Aorta (tissue), 5 donors: ENCODE measurements at places on chromosomes 3 and 15. TPM values are rescaled to one million over a fixed set of nuclear protein-coding genes. Genes with fewer than 3 reads are reported as not detected.

DNA sequence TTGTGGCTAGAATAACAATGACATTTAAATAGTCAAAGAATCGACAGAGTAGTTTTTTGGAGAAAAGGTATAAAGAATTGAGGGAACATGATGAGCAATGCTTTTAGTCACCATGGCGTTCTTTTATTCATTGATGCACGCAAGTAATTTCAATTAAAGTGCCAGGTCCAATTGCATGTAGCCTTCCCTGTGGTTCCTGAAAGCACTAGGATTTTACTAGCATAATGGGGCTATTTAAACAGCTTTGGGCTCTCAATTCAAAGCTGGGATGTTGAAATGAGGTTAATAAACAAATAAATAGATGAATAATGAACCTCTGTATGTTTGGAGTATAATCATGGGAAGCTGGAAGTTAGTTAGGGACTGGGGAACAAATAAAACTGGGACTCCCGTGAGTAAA is 121.2 kb upstream of the GAP43 start:
- peaks cover 2% of the 10 kb centered on the region for H3K4me1 ChIP-seq
- DNase-seq: no peak
- H3K27me3 ChIP-seq: no peaks in the 10 kb centered on the region
- no peak overlapping the region for H3K27ac ChIP-seq

DNA sequence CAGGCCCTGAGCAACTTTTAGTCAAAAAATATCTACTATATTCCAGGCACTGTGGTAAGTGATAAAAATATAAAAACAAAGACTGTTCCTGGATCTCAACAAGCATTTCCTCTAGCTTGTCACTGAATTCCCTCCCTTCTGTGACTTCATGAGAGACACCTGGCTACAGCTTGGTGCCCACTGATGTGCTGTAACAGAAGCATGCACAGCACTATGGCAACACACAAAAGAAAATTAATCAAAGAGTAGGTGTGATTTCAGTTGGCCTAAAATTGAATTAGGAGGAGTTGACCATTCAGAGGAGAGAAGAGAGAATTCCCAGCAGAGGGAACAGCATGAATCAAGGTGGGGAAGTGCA is 158.9 kb upstream of the LPP start:
- DNase-seq: no peak
- H3K4me3 ChIP-seq: no peak overlapping the region
- no peaks in the 10 kb centered on the region for H3K27me3 ChIP-seq

GRCh38 chr3:86594838-86595237 is 396.1 kb downstream of the VGLL3 start:
- DNase-seq: no peak
- no peaks in the 10 kb centered on the region for H3K36me3 ChIP-seq
- H3K27me3 ChIP-seq: no peaks in the 10 kb centered on the region
- H3K27ac ChIP-seq: no peak overlapping the region

GRCh38 chr3:135023996-135024658 is 229.1 kb downstream of the EPHB1 start:
- H3K36me3 ChIP-seq: no peaks in the 10 kb centered on the region
- DNase-seq: no peak
- no peak overlapping the region for H3K4me3 ChIP-seq
- no peak overlapping the region for H3K27ac ChIP-seq
- no peaks in the 10 kb centered on the region for H3K4me1 ChIP-seq

DNA sequence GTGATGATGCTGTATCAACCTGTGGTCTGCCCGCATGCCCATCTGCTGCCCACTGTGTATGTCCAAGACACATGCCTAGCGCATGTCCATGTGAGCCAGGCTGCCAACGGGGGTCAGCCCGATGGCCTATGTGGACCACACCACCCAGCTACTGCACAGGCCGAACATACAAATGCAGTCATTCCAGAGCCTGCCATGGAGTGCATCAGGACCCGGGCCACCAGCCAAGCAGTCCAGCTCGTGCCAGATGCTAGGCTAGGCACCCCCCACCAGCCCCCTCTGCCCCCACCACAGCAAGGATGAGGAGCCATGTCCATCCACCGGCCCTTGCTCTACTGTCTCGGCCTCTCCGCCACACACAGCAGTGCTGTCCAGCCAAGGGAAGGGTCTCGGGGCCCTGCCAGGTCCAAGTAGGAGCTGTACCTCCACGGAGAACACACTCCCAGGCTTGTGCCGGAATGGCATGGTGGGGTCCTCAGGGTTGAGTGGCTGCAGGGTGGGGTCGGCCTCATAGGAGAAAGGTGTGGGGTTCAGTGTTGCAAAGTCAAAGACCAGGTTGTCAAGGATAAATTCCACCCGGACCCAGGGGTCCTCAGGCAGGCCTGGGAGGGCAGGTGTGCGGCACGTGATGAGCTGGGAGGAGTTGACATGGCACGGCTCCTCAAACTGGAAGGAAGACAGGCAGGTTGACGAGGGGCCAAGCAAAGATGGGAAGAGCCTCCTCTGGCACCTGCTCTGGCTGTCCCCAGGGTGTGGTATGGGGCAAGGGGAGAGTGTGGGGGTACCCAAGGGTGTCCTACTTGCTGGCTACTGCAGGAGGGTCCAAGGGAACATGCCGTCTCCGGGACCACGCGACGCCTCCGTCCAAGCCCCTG is 15.3 kb downstream of the PLXNB1 start:
- H3K27me3 ChIP-seq: no peaks in the 10 kb centered on the region
- no peaks in the 10 kb centered on the region for H3K4me1 ChIP-seq
- no peak overlapping the region for H3K4me3 ChIP-seq
- H3K36me3 ChIP-seq: no peaks in the 10 kb centered on the region
- peak; percentile 52 for DNase-seq
- peak overlapping the region; percentile 15 for H3K27ac ChIP-seq

DNA sequence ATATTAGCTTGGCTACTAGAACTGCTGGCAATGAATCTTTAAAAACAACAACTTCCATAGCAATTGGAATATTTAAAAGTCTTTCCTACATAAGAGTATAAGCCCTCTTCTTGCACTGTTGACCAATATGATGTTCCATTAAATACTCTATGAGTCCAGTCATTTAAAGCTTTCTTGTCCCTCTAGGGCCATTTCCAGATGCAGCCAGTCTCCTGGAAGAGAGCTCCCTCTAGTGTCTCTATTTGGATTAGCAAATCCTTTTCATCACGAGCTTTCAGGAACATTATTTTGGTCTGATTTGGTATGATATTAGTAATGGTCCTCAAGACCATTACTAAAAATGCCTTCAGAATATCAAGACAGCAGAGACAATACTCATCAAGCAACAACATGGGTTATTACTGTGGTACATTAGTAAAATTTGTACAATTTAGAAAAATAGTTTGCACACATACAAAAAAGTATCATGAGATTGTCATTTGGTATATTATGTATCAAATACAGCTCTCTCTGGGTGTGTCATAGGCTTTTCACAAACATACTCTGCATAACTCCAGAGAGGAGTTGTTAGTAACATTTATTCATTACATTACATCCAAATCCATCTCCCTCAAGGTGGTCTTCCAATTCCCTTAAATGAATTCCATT is 101.3 kb downstream of the DPH6 start:
- no peak for DNase-seq
- no peaks in the 10 kb centered on the region for H3K4me1 ChIP-seq
- H3K36me3 ChIP-seq: no peaks in the 10 kb centered on the region
- no peaks in the 10 kb centered on the region for H3K27me3 ChIP-seq

GRCh38 chr3:171315101-171315500 is 145.1 kb downstream of the TNIK start:
- no peaks in the 10 kb centered on the region for H3K27me3 ChIP-seq
- no peak overlapping the region for H3K27ac ChIP-seq
- no peaks in the 10 kb centered on the region for H3K36me3 ChIP-seq
- no peak for DNase-seq
- no peaks in the 10 kb centered on the region for H3K4me1 ChIP-seq
- no peak overlapping the region for H3K4me3 ChIP-seq

- H3K27me3 ChIP-seq: no peaks in the 10 kb centered on the region
- no peak overlapping the region for H3K4me3 ChIP-seq
- H3K4me1 ChIP-seq: no peaks in the 10 kb centered on the region
Measured at GRCh38 chr3:22704571-22705354, 498.4 kb upstream of the UBE2E2 start.

GRCh38 chr15:74397239-74398068 is 30.0 kb upstream of the CYP11A1 start:
- no peaks in the 10 kb centered on the region for H3K27me3 ChIP-seq
- H3K4me3 ChIP-seq: no peak overlapping the region

DNA sequence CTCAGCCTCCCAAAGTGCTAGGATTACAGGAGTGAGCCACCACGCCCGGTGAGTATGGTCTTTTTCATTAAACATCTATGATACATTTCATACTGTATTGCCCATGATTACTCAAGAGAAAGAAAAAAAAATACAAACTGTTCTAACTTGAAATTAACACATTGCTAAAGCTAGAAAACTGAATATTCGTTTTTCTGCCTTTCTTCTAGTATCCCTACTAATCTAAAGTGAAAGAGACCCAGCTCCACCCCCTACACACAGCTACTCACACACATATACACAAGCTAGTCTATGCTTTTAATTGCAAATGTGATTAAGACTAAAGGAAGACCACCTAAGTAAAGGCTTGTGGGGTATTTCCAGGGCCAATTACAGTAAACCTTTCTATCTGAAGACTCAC is 43.1 kb downstream of the INO80 start:
- H3K27ac ChIP-seq: no peak overlapping the region
- no peak for DNase-seq
- H3K27me3 ChIP-seq: no peaks in the 10 kb centered on the region
- H3K36me3 ChIP-seq: peaks cover 8% of the 10 kb centered on the region
- H3K4me1 ChIP-seq: no peaks in the 10 kb centered on the region

- no peak for DNase-seq
- no peaks in the 10 kb centered on the region for H3K27me3 ChIP-seq
- no peak overlapping the region for H3K27ac ChIP-seq
- no peak overlapping the region for H3K4me3 ChIP-seq
Measured at GRCh38 chr3:45204136-45204535, 22.0 kb downstream of the TMEM158 start.

GRCh38 chr15:48317221-48317620 is 14.0 kb upstream of the DUT start:
- no peaks in the 10 kb centered on the region for H3K4me1 ChIP-seq
- H3K27me3 ChIP-seq: no peaks in the 10 kb centered on the region
- no peaks in the 10 kb centered on the region for H3K36me3 ChIP-seq
- H3K27ac ChIP-seq: no peak overlapping the region
- DNase-seq: no peak
- H3K4me3 ChIP-seq: no peak overlapping the region

Gene SAMMSON
- total RNA-seq: 14.7 TPM

Gene SLCO2A1
- 101 TPM for total RNA-seq

Gene COL7A1
- total RNA-seq: 5.4 TPM

Gene WDR5B
- total RNA-seq: 4.2 TPM

Gene NAALADL2
- 19.0 TPM for total RNA-seq

Gene MESP2
- total RNA-seq: not detected
